ENCODE measurements at places on chromosomes 16 and 17.

- DNase-seq = no peak
Measured at GRCh38 chr16:75208242-75208825, 1.4 kb upstream of the CTRB2 start.

DNA sequence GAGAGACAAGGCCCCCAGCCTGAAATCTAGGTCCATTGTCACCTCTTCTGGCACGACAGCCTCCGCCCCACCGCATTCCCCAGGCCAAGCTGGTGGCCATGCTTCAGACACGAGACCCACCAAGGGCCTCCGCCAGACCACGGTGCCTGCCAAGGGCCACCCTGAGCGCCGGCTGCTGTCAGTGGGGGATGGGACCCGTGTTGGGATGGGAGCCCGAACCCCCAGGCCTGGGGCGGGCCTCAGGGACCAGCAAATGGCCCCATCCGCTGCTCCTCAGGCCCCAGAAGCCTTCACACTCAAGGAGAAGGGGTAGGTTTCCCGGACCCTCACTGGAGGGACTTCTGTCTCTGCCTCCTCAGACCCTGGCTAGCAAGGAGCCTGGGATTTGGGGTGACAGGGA, 1.0 kb downstream of the TEDC2 start:
- no peak for DNase-seq

DNA sequence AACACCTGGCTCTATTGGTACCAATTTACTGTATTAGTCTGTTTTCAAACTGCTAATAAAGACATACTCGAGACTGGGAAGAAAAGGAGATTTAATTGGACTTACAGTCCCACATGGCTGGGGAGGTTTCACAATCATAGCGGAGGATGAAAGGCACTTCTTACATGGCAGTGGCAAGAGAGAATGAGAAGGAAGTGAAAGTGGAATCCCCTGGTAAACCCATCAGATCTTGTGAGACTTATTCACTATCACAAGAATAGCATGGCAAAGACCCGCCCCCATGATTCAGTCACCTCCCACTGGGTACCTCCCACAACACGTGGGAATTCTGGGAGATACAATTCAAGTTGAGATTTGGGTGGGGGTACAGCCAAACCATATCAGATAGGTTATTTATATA, 22.6 kb upstream of the GOSR1 start:
- no peak for DNase-seq

- no peak for DNase-seq
Measured at GRCh38 chr16:4606354-4606753, 8.3 kb downstream of the UBALD1 start.

DNA sequence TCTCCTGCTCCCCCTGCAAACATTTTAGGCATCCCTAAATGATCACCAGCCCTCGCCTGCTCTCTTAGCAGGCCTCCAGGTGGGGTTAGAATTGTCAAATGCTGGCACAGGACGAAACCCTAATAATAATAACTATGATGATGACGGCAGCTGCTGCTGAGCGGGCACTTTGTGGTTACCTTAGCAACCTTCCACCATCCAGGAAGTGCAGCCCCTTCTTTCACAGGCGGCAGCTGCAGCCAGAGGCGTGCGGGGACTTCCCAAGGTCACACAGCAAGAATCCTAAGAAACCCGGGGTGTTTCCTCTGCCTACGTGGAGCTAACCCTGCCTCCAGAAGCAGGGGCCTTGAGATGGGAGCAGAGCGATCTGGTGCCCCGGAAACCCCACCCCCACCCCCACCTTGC, 22.4 kb upstream of the EIF1 start:
- DNase-seq = no peak

DNA sequence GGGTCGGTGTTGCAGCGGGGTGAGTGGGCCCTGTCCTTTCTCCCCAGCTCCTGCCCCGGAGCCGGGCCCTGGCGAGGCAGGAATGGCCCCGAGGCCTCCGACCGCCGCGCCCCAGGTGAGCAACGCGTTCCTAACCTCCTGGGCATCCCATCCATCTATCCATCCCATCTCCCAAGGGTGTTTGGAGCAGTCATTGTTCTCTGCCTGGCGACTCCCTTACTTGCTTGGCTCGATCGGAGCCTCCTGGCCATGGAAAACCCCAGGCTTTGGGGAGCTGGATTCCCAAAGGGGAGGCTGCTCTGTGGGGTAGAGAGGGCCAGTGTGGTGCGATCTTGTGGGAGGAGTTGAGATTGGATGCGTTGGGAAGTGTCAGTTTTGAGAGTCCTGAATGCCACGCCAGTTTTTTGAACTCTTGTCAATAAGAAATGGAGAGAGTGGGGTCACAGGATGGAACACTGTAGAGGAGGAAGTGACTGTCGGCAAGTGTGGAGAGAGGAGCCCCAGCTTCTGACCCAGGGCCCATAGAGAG, 684 bp downstream of the ZFP90 start:
- DNase-seq = no peak

GRCh38 chr16:84065536-84066132, 23.0 kb upstream of the SLC38A8 start:
- peak; percentile 26 for DNase-seq

DNA sequence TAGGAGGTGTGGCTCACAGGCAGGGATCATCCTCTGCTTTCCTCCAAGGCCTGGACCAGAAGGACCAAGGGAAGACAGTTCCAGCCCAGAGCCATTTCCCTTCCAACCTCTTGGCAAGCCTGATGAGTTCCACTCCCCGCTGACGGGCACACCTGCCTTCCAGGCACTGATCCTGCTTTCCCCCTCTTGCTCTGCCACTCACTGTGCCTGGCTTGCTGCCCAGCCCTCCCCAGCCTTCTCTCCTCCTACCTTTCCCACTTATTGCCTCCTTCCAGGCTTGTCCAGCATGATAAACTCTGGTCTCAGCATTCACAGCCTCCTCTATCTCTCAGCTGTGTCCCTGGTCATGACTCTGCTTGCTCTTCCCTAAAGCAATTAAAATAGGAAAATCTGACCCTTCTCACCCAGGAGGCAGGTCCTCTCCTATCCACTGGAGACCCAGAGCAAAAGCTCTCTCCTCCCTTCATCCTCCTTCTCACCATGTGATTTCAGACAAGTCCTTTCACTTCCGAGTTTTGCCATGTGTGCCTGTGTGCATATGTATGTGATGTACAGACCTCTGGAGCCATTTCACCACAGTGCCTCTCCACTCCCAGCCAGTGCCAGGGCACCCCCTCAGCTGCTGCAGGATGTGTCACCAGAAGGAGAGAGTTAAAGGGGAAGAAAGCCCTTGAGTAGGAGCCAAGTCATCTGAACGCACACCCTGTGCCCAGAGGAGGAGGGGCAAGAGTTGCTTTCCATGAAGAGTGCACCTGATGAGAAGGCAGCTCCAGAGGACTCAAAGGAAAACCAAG, 13.4 kb upstream of the TMEM170A start:
- DNase-seq = no peak

GRCh38 chr16:48113001-48113400, 42.8 kb downstream of the ABCC12 start:
- no peak for DNase-seq

DNA sequence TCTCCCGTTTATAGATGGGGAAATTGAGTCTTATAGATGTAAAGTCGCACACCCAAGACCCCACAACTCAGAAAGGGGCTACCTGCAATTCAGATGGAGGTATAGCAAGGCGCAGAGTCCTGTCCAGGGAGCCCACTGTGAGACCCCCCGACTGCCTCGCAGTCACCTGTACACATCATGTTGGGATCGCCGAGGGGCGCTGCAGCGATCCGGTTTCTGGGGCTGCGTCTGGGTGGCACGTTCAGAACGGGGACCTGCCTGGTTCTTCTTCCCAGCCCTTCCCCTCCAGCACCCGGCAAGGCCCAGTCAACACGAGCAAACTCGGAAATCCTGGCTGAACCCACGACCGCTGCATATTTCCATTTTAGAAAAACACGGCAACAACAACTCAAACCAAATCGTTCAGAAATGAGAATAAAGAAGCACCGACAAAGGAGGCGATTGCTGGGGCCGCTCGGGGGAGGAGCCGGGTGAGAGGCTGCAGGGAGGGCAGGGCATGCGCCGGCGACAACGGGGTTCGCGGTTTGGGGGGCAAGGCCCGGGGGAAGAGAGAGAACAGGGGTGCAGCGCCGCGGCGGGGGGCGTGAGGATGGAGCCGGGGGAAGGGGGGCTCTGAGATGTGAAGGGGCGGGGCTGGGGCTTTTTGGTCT, 643 bp downstream of the HSDL1 start:
- peak; percentile 19 for DNase-seq

DNA sequence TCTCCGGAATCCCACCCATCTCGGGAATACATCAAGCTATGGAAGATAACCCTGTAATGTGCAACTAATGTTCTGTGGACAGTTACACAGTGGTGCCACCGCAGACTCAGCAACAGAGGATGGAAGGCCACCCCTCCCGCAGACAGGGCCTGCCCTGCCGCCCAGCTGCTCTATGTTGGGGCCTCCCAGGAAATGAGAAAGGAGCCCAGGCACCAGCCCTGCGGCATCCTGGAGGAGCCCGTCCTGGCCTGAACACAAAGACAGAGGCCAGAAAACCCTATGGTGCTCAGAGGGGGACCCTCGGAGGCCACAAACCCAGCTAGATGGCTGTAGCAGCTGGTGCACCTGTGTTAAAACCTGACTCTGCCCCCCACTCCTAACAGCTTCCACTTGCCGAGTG, 216.1 kb upstream of the RPL38 start:
- DNase-seq = no peak

DNA sequence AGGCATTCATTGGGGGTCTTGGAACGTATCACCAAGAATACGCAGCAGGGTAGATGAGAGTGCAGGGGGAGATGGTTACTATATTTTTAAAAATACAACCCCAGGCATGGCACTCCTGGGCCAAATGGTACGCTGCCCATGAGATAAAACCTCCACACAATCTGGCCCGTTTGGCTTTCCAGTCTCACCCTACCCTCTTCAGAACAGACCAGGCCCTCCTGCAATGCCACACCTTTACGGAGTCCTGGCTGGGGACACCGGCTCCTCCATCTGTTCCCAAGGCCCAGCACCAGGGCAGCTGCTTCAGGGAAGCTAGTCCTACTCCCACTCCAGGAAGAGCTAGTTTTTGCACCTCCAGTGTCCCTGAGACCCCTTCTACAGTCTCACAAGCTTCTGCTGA, 24.4 kb downstream of the SNN start:
- DNase-seq = no peak

- DNase-seq = no peak
Measured at GRCh38 chr16:9943121-9943520, 239.1 kb downstream of the GRIN2A start.

DNA sequence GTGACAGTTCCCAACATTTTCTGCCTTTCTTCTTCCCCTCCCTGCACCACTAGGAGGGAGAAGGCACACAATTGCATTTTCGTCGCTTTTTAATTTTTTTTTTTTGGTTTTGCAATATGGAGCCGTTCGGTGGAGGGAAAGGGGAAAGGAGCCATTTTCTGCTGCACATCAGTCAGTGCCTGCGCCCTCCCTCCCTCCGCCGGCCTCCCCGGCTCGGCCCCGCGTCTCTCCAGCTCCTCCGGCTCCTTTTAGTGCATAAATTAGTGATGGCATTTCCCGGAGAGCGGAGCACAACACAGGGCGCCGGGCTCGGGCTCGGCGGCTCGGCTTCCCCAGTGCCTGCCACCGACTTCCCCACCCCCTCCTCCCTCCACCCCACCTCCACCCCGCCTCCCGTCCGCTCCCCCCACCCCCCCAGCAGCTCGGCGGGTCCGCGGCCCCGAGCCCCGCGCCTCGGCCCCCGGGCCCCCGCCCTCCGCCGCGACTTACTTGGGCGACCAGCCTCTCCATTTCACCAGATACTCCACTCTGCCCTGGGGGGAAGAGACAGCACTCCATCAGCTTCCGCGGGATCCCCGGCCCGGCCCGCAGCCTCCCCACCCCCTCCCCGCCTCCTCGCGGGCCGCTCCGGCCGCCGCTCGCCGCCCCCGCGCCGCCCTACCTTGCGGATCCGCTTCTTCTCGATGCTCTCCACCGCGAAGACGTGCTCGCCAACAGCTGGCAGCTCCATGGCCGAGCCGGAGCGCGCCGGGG, 542 bp downstream of the CBX4 start:
- DNase-seq = peak; percentile 39

- no peak for DNase-seq
Measured at GRCh38 chr17:18041776-18042175, 2.6 kb downstream of the GID4 start.

DNA sequence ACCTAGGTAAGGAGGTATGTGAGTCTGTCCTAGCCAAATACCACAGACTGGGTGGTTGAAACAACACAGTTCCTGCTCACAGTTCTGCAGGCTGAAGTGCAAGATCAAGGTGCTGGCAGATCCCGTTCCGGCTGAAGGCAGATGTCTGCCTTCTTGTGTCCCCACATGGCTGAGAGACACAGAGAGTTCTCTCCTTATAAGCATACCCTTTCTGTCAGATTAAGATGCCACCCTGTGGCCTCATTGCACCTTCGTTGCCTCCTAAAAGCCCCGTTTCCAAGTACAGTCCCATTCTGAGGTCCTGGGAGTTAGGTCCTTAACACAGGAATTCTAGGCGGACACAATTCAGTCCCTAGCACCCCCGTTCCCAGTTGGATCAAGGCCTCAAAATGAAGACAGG, 9.1 kb upstream of the TMEM11 start:
- no peak for DNase-seq

- peak; percentile 24 for DNase-seq
Measured at GRCh38 chr16:22813948-22814710, at the start of gene HS3ST2. Gene HS3ST2 (plus strand): TSS chr16:22814162. CDS start chr16:22814611, 449 bp downstream.

- DNase-seq = no peak
Measured at GRCh38 chr16:61403386-61403785, 632.9 kb downstream of the CDH8 start.

DNA sequence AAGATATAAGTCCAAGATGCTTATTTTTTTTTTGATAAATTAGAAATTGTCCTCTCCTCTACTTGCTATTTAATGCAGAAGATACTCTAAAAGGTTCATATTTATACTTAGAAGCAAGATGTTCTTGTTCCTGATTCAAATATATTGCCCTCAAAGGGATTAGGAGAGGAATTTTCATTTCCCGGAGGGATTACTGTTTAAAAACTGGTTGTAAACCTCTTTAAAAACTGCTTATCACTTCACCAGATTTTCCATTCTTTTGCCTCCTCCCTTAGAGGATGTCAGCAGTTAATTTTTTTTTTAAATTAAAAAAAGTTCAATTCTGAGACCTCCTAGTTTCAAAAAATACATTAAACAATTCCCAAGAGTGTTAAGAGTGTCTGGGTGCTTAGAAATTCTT, 2.8 kb downstream of the TENT4B start:
- DNase-seq = no peak

GRCh38 chr17:73224237-73224636, 31.4 kb downstream of the COG1 start:
- DNase-seq = no peak

DNA sequence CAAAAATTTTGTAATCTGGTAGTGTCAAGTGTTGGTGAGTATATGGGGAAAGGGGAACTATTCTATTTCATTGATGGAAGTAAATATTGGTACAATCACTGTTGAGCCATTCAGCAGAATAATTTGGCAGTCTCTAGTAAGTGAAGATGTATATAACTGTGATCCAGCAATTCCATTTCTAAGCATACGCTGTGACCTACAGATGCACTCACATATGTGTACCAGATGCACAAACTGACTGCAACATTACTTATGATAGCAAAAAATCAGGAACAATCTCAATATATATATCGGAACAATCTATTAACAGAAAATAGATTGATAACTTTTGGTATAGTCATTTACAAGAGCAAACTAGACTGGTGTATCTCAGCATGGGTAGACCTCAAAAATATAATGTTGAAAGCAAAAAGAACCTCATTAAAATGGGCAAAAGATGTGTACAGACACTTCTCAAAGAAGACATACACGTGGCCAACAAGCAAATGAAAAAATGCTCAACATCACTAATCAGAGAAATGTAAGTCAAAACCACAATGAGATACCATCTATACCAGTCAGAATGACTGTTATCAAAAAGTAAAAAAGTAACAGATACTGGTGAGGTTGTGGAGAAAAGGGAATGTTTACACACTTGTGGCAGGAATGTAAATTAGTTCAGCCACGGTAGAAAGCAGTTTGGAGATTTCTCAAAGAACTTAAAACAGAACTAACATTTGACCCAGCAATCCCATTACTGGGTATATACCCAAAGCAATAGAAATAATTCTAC, 20.7 kb downstream of the ADAP2 start:
- DNase-seq = no peak

Measured in progenitor cell of endocrine pancreas (in vitro differentiated cells).